Panc1 (cell line): ENCODE measurements at places on chromosomes 13 and 19.
A peak's percentile ranks its signal among the peaks of the same experiment; 100 is the strongest.

- no peak for DNase-seq
These were observed 37.3 kb downstream of the SMARCA4 start for GRCh38 chr19:10998045-10998533.

DNA sequence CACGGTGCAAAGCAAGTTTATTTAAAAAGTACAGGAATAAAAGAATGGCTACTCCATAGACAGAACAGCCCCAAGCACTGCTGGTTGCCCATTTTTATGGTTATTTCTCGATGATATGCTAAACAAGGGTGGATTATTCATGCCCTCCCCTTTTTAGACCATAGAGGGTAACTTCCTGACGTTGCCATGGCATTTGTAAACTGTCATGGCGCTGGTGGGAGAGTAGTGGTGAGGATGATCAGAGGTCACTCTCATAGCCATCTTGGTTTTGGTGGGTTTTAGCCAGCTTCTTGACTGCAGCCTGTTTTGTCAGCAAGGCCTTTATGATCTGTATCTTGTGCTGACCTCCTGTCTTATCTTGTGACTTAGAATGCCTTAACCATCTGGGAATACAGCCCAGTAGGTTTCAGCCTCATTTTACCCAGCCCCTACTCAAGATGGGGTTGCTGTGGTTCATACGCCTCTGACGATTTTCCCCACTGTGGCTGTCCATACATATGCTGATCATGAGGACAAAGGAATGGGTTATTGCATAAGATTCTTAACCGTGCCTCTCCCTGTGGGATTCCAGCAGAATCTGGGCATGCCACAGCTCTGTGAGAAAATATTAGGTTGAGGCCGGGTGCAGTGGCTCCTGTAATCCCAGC is 36.9 kb upstream of the ZNF507 start:
- no peak for DNase-seq

- no peak for DNase-seq
These were observed 51.8 kb downstream of the TMED1 start for GRCh38 chr19:10784257-10784656.

- no peak for DNase-seq
These were observed 62.2 kb downstream of the ERCC5 start for GRCh38 chr13:102907886-102908515.

- DNase-seq: no peak
These were observed 11.3 kb upstream of the PRKD2 start for GRCh38 chr19:46728208-46728607.

DNA sequence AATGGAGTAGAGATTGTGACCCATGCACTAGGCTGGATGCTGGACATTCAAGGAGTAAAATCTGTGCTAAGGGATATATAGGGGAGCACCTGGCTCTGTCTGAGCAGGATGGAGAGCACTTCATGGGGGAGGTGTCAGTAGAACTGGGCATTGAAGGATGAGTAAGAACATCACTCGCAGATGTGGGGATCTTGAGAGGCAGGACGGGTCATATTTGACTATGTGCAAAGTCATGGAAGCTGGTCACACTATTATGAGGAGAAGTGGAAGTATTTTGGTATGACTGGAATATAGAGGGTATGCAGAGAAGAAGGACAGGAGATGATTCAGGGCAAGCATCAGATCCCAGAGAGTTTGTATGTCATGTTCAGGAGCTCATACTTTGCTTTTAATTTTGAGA is 62.9 kb upstream of the PCDH8 start:
- DNase-seq: no peak

DNA sequence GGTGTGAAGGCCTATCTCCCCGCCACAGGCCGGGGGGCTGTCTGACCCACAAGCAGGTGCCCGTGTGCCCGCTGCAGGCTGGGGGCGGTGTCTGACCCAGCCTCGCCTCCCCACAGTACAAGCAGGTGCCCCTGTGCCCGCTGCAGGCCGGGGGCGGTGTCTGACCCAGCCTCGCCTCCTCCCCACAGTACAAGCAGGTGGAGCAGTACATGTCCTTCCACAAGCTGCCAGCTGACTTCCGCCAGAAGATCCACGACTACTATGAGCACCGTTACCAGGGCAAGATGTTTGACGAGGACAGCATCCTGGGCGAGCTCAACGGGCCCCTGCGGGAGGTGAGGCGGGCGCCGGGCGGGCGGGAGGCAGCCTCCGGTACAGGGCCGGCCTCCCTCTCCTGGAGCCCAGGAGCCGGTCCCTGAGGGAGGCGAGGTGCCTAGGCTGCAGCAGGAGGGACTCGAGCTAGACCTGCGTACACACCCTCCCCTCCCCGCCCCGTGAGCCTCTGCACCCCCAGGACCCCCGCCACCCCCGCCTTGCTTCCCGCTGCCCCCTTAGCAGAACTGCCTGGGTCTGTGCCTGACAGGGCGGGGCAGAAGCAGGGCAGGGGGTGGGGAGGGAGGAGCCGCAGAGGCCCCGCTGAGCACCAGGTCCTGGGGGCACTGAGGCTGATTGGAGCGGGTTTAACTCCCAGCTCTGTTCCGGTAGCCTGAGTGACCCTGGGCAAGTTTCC is 20.6 kb downstream of the HCN2 start:
- no peak for DNase-seq

DNA sequence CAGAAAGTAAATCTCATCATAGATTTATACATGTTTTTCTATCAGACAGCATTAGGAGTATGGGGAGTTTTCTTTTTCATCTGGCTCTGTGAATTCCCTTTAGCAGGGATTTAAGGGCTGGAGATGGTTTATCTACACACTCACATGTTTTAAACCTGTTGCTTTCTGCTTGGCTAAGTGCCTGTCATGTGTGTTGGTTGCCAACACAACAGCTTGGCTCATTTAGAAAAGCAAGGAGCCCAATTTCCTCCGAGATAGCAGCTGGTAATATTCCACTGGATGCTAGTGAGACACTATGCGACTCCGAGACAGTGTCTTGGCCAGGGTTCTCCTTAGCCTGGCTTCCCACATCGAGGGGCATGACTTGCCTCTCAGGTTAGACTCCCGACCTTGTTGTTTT is 83.3 kb downstream of the KLF5 start:
- no peak for DNase-seq

GRCh38 chr19:31070146-31071065 is 278.8 kb downstream of the TSHZ3 start:
- DNase-seq: no peak

GRCh38 chr13:82758044-82758443 is 1124.2 kb downstream of the SLITRK1 start:
- no peak for DNase-seq

- no peak for DNase-seq
These were observed 3.7 kb upstream of the CLPTM1 start for GRCh38 chr19:44951179-44952159.

DNA sequence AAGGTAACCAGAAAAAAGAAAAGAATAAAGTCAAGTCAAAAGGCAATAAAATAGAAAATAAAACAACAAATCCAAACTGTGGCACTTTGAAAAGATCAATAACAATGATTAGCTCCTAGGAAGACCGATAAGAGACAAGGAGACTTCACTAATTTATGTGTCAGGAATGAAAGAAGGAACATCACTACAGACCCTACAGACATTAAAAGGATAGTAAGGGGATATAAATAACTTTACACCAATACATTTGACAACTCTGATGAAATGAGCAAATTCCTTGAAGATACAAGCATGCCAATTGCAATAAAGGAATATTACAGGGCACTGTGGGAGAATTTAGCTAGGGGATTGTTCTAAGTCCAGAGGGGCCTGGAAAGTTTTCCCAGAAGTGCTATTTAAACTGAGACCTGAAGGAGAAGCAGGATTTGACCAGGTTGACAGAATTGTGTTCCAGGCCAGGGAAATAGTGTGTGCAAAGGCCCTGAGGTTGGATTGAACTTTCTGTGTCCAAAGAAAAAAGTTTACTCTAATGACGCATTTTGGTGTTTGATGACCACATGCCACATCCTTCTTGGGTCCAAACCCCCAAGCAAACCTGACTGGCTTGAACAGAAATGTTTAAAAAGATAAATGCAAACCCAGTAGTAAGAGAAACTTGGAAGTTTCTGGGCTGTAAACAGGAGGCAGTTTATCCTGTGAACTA is 1.6 kb upstream of the C19orf38 start:
- no peak for DNase-seq

- DNase-seq: no peak
These were observed 2.2 kb downstream of the ZNF415 start for GRCh38 chr19:53130506-53130905.

DNA sequence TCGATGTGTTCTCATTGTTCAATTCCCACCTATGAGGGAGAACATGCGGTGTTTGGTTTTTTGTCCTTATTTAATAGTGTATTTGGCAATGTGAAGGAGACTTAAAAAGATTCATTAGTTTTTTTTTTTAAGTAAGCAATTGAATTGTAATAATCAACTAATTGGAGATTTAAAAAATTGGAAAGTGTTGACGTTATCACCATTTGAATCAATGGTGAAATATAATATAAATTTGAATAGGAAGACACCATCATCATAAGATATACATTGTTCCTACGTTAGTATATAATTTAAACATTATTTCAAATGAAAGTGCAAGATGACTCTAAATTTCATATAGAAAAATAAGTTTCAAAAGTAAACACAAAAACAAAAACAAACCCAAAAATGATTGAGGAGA is 2858.1 kb upstream of the PCDH20 start:
- DNase-seq: no peak

DNA sequence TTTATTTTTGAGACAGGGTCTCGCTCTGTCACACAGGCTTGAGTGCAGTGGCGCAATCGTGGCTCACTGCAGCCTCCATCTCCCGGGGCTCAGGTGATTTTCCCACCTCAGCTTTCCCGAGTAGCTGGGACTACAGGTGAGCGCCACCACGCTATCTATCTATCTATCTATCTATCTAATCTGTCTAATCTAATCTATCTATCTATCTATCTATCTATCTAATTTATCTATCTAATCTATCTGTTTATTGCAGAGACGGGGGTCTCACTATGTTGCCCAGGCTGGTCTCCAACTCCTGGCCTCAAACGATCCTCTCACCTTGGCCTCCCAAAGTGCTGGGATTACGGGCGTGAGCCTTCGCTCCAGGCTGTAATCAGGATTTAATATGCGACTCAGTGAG is 587 bp downstream of the ZNF613 start:
- DNase-seq: no peak

DNA sequence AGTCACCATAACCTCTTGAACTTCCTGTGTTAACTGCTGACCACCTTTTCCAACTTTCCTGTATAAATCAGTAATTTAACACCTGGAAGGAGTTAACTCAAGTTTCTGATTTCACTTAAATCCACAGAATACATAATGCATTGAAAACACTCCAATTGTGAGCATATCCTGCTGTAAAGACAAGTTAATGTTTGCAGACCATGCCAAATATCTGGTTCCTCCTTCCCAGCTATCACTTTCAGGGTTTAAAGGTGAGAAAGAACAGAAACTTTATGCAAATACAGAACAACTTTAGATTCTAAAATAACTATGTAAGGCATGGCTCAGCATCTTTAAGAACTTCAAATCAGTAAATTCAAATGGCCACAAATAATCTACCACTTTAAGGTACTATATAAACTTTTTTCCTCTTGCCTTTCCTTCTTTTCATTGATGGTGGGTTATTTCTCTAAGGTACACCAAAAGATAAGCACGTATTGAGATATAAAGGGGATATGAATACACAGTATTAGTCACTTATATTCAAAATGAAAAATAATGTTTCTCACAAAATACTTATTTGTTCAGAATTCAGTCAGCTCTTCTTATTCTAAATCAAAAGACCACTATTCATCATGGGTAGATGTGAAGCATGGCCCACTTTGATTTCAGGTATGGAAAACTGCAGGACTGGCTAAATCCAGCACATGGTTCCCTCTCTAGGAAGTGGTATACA is 6.6 kb upstream of the TPTE2 start:
- no peak for DNase-seq

DNA sequence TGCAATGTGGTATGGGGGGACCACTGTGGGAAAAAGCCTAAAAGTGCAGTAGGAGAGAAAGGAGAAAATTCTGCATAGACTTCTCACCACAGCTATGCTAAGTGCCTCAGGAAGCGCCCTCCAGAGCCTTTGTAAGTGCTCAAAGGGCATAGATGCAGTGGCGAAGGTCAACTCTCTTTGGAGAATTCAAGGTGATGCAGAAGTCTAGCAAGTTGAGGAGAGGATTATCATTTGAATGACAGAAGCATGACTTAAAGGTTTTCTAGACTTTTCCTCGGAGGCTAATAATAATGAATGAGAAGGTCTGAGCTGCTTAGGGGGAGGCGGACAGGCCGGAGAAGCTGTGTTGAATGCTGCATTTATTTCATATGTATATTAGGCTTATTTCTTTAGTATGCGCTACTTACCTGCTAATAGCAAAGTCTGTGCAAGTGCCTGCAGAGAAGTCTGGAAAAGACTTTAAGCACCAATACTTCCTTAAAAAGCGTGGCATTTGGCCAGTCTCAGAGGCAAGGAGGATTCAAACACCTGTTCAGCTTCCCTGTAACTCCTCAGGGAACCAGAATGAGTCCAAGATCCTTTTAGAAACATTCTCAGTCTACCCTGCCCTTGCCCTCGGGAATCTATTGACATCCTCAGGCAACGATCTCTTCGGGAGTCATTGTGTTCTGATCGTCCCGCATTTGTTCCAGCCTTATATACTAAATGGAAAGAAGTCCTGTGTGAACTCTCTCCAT is 56.2 kb downstream of the FLT1 start:
- DNase-seq: no peak

DNA sequence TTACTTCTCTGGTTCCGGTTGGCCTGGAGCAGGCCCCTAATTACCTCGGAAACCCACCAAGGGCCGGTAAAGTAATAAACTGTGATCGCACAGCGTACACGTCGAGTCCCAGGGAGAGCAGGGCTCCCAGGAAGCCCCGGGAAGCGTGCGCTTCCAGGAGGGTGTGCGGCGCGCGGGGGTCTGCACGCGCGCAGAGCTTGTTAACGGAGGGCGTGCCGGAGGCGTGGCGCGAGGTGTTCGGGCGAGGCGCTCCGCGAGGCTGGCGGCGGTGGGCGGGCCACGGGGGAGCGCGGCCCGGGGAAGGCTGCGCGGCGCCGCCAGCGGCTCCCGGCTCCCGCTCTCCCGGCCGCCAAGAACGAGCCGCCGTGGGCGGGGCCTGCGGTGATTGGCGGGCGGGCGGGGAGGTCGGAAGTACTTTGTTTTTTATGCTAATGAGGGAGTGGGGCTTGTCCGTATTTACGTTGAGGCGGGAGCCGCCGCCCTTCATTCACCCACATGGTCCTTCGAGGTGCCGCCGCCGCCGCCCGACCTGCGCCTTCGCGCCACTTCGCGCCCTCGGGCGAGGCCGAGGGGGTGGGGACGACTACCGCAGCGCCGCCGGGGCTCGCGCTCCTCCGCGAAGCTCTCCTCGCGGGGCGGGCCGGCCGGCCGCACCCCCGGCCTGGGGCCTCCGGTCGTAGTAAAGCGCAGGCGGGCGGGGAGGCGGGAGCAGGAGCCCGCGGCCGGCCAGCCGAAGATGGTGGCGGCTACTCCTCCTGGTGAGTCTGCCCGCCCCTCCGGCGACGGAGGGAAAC is at the start of gene MIR17HG:
Gene MIR17HG (plus strand): TSS at position 486 of the 794 bp plus-strand sequence.
- peak; percentile 13 for DNase-seq
